Activated CD8-positive, alpha-beta T cell treated with anti-CD3 and anti-CD28 coated beads for 36 hours (primary cell): ENCODE measurements at places on chromosomes 16 and 17. TPM values are rescaled to one million over a fixed set of nuclear protein-coding genes. Genes with fewer than 3 reads are reported as not detected.

The C1QL1 gene
- not detected for total RNA-seq

The MYO15B gene
- 24.9 TPM for total RNA-seq

DNA sequence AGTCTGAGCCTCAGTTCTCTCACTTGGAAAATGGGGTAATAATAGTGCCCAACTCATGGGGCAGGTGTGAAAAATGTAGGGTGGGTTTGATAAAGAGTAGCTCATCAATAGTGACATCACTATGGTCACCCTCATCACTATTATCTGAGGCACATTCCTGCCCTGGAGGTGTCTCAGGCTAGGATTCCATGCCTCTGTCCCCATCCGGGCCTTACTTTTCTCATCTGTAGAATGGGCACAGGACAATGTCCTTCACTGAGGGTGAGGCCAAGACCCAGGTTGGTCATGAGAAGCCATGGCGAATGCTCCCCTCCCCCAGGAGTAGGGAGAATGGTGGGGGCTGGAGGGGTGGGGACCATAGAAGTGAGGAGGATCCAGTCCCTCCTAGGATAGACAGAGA lies 30.5 kb downstream of the MYO15A start:
- H3K27me3 ChIP-seq = no peaks in the 10 kb centered on the region
- H3K36me3 ChIP-seq = no peaks in the 10 kb centered on the region
- no peaks in the 10 kb centered on the region for H3K4me1 ChIP-seq
- H3K4me3 ChIP-seq = no peak overlapping the region
- no peak overlapping the region for H3K27ac ChIP-seq

DNA sequence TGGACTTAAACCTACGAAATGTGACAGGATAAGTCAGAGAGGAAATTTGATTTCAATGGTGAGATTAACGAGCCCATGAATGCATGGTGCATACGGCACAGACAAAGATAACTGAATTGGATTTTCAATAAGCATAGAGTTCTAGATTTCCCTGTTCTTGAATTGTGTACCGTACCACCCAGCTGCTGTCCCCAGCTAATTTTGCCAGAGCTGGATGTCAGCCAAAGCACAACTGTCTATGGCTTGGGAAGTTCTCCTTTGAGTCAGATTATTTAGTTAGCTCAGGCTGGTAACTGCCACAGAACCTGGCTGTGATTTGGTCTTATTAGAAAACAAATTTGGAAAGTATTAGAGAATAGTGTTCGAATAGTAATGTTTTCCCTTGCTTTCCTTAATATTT lies 143.1 kb downstream of the CDH13 start:
- H3K27me3 ChIP-seq = peaks cover 12% of the 10 kb centered on the region
- H3K4me3 ChIP-seq = no peak overlapping the region
- no peaks in the 10 kb centered on the region for H3K36me3 ChIP-seq
- DNase-seq = no peak

DNA sequence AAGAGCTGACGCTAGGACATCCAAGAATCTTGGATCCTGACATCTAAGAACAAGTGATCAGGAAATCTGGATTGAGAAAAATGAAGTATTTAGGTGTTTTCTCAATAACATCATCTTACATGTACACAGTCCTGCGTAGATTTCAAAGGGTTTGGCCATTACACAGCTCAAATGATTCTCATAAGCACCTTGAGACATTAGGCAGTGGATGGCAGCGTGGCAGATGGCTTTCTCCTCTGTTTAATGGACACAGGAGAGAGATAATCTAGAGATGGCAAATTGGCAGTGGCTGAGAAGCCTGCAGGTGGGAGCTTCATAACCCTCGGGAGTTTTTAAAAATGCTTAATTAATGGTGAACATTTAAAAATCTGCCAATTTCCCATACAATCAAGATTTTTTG lies 137.5 kb downstream of the ZFHX3 start:
- H3K36me3 ChIP-seq = no peaks in the 10 kb centered on the region
- H3K27me3 ChIP-seq = no peaks in the 10 kb centered on the region
- DNase-seq = no peak
- H3K27ac ChIP-seq = no peak overlapping the region
- H3K4me1 ChIP-seq = no peaks in the 10 kb centered on the region

DNA sequence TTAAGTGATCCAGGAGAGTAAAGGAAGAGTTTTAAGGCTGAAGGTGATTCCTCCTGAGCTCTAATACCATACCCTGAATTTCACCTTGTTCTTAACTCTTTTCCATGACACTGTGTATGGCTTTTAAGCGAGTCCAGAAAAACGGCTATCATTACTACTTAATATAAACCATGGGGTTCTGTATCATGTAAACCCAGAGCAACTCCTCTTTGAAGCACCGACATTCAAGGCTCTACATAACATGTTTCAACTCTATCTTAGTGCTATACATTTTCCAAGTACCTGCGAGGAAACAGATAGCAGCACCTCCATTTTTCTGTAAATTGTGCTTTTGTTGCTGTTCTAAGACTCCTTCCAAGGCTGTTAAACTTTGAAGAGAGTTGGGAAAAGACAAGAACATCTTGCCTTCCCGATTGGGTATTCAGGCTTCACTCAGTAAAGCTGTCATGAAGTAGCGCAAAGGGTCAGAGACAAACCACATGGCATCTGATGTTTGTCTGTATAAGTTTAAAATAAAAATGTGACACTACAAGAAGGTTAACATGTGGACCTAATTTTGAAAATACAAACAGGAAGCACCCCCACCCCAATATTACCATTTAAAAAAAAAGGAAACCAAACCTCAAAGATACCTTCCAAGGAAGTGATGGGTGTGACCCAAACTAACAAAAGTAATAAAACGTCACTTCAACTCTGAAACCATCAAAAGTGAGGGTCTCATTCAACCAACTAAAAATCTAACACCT lies 3.9 kb downstream of the STAT5B start:
- no peaks in the 10 kb centered on the region for H3K27me3 ChIP-seq

DNA sequence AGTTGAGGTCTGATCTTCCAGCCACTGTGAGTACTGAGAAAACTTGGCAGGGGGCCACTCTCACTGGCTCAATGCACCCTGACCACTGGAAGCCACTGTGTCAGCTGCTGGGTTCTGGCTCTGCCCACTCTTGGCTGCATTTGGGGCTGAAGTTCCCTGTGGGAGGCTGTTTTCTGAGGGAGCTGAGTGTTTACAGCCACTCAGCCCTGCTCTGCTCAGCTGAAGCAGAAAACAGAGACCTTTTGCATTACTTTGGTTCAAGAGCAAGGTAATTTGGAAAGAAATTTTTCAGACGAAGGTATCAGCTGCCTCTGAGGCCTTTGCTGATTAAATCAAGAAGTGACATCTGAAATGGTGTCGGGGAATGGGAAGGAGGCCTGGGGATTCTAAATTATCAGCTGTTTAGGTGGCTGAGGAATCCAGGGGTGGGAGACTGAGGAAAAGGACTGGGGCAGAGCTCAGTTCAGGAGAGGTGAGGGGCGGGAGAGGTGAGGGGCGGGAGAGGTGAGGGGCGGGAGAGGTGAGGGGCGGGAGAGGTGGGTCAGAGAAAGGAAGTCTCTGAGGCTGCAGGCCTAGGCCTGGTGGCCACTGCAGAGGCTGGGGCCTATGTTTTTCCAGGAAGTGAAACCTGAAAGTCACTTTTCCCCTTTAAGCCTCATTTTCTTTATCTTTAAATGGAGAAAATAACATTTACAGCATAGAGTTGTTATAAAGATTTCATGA lies at the start of gene ACSM5:
Gene ACSM5, plus strand, starts transcription at position 137 of the 723 bp plus-strand sequence. CDS start 1,951 bp downstream, outside the sequence.
- H3K4me1 ChIP-seq = no peaks in the 10 kb centered on the region
- H3K27ac ChIP-seq = no peak within 1 kb of the TSS
- H3K36me3 ChIP-seq = no peaks in the 10 kb centered on the region
- DNase-seq = no peak
- H3K4me3 ChIP-seq = no peak within 1 kb of the TSS
